Stimulated activated CD8-positive, alpha-beta memory T cell treated with anti-CD3 and anti-CD28 coated beads, Interleukin-4, amount 100 ng/mL, for 1 hour (primary cell): ENCODE measurements at places on chromosomes 12 and 14.

- DNase-seq = no peak
These were observed 114.1 kb upstream of the EVL start for GRCh38 chr14:99951085-99951484.

GRCh38 chr12:105502426-105502930 is 172.0 kb downstream of the C12orf75 start:
- DNase-seq = no peak

DNA sequence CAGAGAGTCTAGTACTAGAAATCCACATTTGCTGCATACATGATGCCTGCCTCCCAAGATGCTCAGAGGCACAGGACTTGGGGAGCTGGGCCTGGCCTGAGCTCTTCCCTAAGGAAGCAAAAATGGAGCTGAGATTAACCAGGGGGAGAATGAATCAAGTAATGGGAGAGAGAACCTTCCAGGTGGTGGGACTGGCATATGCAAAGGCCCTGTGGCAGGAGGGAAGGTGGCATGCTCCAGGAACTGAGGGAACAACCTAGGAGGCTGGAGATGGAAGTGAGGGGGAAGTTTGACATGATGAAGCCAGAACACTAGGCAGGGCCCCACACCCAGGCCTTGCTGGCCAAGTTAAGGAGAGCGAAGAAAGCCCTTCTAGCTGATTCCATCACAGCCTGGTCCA is 23.3 kb downstream of the TMEM63C start:
- no peak for DNase-seq

DNA sequence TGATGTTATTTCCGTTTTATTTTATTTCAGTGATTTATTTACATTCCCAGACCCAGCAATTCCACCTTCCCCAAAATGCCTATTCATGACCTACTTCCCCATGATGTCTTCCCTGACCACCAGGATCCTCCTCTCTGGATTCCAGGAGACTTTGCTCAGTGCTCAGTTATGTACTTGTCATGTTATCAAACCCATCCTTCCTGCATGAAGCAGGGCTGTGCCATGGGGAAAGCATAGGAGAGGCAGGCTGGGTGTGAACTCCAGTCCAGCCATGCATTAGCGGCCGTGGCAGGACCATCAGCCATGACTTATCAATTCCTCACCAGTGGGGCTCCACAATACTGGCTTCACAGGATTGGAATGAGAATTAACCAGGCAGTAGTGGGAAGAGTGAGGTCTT is 57.8 kb downstream of the B4GALNT3 start:
- no peak for DNase-seq

GRCh38 chr14:74733221-74733620 is 20.3 kb downstream of the FCF1 start:
- DNase-seq = no peak

DNA sequence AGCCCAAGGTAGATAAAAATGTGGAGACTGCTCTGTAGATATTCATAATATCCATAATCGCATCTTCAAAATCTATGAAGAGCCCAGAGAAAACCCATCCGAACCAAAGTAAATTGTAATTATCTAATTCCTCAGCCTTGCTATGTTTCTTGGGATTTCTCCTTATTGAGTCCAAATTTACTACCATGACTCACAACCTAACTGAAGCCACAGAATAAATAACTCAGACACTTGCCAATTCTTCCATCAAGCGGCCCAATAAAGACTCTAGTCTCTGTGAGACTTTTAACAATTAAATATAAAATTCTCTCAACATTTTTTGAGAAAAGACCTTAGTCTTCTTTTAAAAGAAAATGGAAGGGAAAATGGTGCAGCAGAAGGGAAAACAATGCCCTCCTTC is 409.8 kb downstream of the DAD1 start:
- no peak for DNase-seq

- DNase-seq = no peak
These were observed 116.0 kb downstream of the PRICKLE1 start for GRCh38 chr12:42473561-42473960.

GRCh38 chr12:127301876-127302275 is 965.1 kb upstream of the TMEM132C start:
- no peak for DNase-seq

- DNase-seq = no peak
These were observed 10.2 kb upstream of the GOLGA5 start for GRCh38 chr14:92783813-92784431.

GRCh38 chr14:50417853-50418252 is 21.2 kb upstream of the CDKL1 start:
- DNase-seq = no peak

- no peak for DNase-seq
These were observed 117.8 kb downstream of the MED13L start for GRCh38 chr12:116159593-116160200.

DNA sequence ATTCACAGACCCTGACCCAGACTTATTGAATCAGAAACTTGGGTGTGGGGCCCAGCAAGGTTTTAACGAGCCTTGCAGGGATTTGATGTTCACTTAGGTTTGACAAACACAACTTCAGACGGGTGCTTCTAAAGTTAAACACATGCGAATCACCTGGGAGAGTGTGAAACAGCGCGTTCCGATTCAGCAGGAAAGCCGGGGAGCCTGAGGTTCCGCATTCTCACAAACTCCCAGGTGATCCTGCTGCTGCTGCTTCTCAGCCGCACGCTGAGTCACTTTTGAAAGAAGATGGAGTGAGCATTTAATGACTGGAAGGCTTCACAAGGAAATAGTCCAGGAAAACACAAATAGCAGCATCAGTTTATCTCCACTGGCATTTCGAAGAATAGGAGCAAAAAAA is 44.2 kb upstream of the DDX11 start:
- no peak for DNase-seq

DNA sequence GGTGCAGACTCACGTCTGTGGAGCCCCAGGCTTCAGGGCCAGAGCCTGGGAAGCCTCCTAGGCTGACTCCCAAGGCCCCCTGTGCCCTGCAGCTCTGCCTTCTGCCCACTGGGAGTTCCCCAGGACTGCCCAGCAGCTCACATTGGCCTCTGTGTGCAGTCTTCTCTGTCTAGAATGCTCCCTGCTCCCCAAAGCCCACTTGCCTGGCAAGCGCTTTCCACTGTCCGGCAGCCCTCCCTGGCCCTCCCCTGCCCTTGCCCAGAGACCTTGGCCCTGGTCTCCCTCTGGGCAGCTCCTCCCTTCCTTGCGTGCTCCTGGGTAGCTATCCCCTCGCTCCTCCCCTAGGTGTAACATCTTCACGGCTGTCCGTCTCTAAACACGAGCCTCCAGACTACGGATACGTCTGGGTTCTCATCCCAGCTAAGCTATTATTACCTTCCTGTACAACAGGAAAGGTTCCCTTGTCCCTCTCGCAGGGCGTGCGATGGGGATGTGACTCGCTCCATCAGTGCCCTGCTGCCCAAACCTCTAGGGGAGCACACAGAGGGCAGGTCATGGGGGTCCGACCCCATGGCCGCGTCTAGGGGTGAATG is 325.5 kb upstream of the RTL1 start:
- no peak for DNase-seq

DNA sequence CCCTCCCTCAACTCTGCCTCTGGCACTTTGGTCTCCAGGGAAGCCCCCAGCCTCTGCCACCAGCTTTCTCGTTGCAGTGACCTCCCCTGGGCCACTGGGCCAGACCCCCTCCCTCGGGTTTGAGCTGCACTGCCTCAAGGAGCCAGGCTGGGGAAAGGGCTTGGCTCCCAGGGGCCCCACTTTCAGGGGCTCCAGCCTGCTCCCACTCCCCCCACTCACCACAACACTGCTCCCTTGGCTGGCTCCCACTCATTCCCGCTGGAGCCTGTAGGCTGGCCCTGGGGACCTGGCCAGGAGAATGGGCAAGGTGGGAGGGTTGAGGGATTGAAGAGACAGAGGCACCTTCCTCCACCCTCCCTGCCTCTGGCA is 19.3 kb upstream of the KIF26A start:
- DNase-seq = no peak

DNA sequence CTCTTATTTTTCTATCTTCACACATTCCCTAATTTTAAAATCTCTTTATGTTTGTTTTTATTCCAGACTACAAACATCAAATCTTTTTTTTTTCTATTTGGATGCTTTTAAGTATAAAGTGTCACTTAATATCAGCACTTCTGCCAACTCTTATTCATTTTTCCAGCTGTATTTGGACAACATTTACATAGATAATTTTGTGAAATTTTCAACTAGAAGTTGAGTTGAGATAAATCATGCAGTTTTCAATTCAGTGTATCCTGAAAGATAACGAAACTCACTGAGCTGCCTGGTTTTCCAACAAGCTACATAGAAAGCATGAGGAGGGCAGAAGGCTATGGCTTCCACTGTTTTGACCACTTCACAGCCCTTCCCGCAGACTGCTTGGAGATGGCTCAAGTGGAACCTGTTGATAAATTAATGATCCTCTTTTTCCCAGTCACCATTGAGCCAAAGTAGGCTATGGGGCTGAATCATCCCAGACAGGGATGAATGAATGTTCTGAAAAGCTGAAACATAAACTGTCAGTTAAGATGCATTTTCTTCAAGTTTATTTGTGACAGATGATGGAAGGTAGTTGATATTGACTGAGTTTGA is 213.9 kb downstream of the RAD51B start:
- DNase-seq = no peak

DNA sequence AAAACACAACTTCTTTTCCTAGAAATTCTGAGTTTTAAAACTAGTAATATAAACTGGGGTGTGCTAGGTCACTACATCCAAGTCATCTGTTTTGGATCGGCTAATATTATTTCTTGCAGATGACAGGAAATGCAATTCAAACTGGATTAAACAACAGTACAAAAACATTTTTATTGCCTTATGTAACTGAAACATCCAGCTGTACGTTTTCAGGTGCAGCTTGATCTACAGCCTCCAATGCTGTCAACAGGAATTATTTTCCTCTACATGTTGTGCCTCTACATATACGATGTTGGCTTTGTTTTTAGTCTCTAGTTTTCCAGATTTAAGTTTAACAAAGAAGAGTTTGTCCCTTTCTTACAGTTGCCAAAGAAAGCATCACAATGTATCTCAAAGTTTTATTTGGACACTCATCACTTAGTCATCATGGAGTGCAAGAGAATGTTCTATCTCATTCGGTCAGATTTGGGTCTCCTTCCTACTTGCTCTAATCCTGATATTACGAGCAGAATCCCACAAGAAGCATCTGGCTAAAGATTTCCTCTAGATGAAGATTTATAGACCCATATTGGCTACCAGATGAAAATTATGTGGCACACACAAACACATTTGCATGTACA is 326.7 kb downstream of the SLC6A15 start:
- DNase-seq = no peak

GRCh38 chr14:68349900-68350629 is 442.8 kb downstream of the ZFP36L1 start:
- no peak for DNase-seq

- no peak for DNase-seq
These were observed 5.8 kb downstream of the CTDSP2 start for GRCh38 chr12:57840726-57841125.

GRCh38 chr14:70558356-70558755 is 23.6 kb upstream of the ADAM20 start:
- no peak for DNase-seq

DNA sequence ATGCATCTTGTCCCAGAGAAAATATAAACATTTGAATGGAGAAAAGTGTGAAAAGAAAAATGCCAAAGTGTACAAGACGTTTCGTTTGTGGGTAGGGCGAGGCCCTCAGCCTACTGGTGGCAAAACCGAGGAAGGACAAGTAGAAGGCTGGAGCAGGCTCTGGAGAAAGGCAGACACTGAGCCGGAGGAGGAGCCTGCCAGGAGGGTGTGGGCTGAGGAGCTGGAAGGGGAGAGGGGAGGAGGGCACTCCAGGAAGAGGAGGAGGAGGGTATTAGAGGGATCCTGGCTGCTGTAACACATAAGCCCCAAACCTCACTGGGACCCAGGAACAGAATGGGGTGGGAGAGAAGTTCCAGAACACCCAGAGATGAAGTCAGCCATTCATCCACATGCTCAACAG is 47.7 kb downstream of the CLMN start:
- DNase-seq = no peak

- no peak for DNase-seq
These were observed 23.6 kb downstream of the ZNF664 start for GRCh38 chr12:123996581-123996980.

GRCh38 chr12:126051611-126052107 is 986.4 kb downstream of the AACS start:
- DNase-seq = no peak

DNA sequence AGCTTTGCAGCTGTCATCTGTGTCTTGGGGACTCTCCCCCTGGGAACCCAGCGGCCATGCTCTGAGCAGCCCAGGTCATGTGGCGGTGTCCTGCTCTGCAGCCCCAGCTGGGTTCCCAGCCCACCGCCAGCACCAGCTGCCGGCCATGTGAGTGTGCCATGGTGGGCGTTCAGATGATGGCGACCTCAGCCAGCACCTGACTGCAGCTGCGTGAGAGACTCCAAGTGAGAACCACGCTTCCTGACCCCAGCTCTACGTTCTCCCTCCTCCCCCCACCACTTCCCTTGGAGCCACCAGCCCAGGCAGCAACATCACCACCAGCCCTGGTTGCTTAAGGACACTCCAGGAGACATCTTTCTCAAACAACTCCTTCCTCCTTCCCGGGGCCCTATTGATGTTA is 68.8 kb downstream of the SLC24A4 start:
- no peak for DNase-seq

DNA sequence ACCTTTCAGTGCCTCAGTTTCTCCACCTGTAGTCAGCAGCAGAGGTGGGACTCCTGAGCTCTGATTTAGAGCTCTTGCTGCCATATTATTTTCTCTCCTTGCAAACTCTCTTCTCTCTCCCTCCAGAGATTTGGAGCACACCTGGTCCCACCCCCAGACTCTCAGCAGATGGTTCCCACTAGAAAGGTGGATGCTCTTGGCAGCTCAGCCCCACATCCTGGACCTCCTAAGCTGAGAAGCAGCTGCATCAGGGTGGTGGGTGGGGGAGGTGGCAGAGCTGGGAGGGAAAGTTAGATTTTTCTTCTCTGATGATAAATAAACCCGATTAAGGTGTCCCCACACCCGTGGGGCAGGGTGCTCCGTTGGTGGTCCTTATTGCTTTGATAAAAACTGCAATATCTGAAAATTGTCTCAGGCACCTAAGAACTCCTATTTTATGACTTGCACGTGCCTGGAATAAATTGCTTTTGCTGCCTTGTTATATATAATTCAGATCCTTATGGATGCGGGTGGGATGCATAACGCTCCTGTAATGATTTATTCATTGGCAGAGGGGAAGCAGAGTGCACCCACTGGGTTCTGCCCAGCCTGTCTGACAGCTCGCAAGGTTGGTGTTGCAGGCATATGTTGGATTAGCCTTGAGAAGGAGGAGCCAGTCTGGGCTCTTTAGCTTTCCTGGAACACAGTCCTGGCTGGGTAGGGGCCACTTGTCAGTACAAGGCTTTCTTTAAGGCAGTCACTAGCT is 214.2 kb downstream of the SUDS3 start:
- DNase-seq = no peak
